Activated CD4-positive, CD25-positive, alpha-beta regulatory T cell (primary cell): ENCODE measurements at places on chromosomes 1 and 21.

- no peak for DNase-seq
Observed at GRCh38 chr1:242427519-242427918, 97.0 kb downstream of the PLD5 start.

- DNase-seq: no peak
Observed at GRCh38 chr1:92940541-92940940, 20.7 kb downstream of the DIPK1A start.

DNA sequence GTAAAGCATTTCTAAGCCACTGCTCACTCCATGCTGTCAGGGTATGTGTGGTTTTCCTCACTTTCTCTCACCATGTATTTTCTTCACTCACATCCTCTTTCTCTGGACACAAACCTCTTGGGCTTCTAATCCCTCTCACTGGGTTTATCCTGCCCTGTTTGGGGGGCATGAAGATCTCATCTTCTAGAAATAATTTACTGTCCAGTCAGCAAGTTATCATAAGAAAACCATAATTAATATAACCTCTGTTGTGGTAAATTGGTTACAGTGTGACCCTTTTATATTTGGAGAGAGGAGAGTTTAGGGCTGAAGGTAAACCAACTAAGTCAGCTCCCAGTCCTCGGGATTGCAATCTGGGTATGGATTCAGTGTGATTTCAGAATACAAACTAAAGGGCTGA lies 213.8 kb upstream of the PROX1 start:
- DNase-seq: no peak

GRCh38 chr1:58451560-58452191 lies 94.8 kb downstream of the OMA1 start:
- DNase-seq: no peak

- no peak for DNase-seq
Observed at GRCh38 chr1:21262293-21263051, 27.8 kb downstream of the ECE1 start.

- no peak for DNase-seq
Observed at GRCh38 chr1:179031855-179032513, 6.3 kb downstream of the FAM20B start.

GRCh38 chr1:150869683-150870082 lies 6.7 kb downstream of the ARNT start:
- DNase-seq: no peak

- DNase-seq: no peak
Observed at GRCh38 chr1:46211051-46211450, 7.9 kb downstream of the LURAP1 start.

GRCh38 chr1:30645807-30646206 lies 77.6 kb downstream of the MATN1 start:
- no peak for DNase-seq

- DNase-seq: no peak
Observed at GRCh38 chr1:206538901-206539640, 31.7 kb downstream of the RASSF5 start.

GRCh38 chr1:45863218-45863617 lies 59.8 kb downstream of the MAST2 start:
- no peak for DNase-seq

DNA sequence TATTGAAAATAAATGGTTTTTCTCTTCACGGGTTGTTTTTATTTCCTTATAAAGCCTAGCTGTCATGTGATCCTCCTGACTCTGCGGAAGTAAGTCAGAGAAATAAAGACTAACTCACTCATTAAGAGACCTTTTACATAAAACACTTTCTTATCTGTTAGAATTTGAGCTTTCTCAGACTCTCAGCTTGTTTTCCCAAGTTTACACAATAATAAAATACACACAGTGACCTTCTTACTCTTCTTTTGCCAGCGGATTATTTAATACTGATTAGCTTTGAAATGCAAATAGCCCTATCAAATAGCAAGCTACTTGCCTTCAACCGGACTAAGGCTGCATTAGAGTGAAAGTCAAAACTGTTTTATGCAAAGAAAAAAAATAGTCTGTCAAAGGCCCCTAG lies 45.5 kb upstream of the CXADR start:
- no peak for DNase-seq

DNA sequence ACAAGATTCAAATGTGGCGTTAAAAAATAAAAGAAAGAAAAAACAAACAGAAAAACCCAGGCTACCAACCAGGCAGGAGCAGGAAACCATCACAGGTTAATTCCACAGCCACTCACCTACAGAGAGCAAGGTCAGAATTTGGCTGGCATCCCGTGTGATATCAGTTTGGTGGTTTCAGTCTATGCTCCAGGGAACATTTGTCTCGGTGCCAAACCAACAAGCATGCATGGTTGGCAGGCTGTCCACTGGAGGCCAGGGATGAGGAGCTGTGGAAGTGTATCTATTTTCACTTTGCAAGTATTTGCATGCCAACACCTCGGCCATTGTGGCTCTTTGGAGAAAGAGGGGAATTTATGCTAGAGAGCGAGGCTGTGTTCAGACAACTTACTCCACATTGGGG lies 53.1 kb upstream of the PROX1 start:
- no peak for DNase-seq

DNA sequence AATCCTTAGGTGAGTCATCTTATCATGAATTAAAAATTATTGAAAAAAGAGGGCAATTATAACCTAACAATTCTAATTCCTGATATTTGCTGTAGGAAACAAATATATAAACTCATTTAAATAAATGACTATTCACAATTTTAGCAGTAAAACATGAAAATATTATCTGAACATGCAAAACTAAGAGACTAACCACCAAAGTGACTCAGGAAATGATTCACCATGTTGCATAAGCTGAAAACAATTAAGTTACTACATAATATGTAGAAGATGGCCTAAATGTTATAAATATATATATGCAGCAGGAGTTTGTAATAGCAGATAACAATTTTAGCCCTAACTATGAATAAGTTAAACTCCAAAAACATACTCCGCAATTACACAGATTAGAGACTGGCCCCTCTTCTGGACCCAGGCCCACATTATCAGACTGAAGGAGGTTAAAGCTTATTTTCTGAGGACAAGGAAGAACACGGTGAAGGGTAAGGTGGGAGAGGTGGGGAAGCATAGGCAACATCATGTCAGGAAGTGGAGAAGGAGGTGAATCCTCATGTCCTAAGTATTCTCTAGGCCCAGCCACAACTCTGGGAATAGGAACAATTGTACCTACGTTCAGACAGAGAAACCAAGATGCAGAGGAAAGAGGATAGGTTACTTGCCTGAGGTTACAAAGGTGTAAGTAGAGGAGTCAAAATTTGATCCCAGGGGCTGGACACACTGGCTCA lies 15.6 kb upstream of the AIM2 start:
- DNase-seq: no peak

DNA sequence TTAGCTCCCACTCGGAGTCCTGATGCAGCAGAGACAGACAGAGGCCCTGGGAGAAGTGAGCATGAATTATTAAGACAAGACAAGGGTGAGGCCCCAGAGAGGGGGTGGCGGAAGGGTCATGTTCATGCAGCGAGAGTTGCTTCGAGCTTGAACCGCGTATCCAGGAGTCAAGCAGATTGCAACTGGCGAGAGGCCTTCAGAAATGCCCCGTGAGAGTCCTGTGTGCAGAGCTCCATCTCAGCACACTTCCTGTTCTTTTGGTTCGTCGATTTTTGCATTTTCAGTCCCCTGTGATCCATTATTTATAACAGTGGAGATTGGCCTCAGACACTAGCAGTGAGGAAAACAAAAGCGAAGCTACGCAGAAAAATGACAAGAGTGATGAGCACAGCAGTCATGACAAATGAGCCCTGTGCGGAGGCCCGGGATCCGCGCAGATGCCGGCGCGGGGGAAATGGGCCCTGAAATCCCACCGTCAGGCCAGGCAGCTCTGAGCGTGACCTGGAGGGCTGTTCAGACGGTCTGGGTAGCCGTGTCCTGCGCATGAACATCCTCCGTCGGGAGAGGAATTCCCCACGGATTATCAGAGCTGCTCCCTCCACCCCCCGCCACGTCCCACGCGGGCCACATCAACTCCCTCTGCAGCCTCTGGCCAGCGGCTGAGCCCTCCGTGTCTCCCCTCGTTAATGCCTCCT lies 15.0 kb downstream of the PDE9A start:
- DNase-seq: no peak

DNA sequence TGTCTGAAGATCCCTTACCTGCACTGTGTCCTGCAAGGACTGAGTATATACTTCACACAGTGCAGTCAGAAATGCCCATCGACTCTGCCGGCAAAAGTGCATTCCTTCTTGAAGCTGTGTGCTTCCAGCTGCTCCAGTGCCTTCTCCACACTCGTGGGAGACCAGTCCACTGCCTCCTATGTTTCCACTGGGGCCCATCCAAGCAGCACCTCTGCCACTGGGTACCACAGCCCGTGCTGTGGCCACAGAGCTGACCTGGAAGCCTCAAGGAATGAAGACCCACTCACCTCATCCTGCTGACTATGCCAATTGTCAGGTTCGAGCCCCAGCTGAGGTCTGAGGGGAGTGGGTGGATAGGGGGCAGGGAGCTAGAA lies 108.1 kb downstream of the GDAP2 start:
- DNase-seq: no peak

- no peak for DNase-seq
Observed at GRCh38 chr21:34143685-34144182, 70.4 kb downstream of the MRPS6 start.

GRCh38 chr1:54709547-54710292 lies 5.9 kb upstream of the TTC4 start:
- DNase-seq: no peak

DNA sequence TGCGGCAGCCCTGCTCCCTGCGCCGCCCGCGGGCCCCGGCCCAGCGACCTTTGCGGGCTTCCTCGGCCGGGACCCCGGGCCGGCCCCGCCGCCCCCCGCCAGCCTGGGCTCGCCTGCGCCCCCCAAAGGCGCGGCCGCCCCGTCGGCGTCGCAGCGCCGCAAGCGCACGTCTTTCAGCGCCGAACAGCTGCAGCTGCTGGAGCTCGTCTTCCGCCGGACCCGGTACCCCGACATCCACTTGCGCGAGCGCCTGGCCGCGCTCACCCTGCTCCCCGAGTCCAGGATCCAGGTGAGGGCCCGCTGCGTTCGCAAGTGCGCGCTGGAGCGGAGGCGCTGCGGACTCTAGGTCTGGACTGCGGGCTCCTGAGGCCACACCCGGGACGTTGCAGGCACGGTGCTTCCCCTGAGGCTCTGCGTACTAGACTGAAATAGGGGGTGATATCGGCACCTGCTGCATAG lies 351 bp downstream of the MIXL1 start:
- no peak for DNase-seq

- DNase-seq: no peak
Observed at GRCh38 chr1:243542739-243543415, 287.0 kb downstream of the SDCCAG8 start.

GRCh38 chr1:46793126-46793525 lies 5.7 kb upstream of the CYP4B1 start:
- DNase-seq: no peak

DNA sequence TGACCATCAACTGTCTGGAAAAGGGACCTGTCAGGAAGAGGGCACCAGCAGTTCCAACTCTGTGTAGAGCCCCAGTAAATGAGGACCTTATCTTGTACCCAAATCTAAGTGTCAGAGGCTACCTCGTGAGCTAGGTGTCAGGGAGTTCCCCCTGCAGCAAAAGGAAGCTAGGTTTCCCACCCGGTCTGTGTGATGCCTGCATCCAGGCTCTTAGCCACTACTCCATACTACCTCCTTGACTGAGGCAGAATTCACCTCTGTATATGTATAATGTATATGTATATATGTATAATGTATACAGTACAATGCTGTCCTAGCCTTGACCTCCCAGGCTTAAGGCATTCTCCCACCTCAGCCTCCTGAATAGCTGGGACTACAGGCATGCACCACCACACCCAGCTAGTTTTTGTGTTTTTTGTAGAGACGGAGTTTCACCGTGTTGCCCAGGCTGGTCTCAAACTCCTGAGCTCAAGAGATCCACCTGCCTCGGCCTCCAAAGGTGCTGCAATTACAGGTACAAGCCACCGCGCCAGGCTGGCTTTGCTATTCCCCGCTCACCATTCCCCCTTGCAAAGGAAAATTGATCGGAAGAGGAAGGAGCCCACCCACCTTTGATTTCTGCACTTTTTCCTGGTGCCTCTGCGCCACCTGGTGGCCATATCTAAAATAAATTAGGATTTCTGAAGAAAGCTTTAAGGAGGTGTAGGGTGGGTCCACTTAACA lies 15.7 kb upstream of the LUZP1 start:
- DNase-seq: no peak

DNA sequence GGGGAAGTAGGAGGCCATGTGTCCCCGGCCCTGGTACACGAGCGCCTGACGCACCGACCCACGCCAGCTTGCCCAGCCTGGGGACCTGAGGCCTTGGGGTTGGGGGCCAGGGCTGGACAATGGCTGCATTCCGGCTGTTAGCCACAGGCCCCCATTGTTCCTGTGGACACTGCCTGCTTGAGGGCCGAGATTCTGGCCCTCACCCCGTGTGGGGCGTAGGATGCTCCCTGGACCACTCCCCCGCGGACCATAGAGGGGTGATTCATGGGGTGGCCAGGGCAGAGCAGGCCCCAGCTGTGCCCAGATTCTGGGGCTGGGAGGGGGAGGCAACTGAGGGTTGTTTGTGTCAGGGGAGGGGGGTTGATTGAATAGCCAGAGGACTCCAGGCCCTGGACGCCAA lies 11.7 kb downstream of the POU3F1 start:
- DNase-seq: no peak

GRCh38 chr1:74465193-74465681 lies 47.2 kb downstream of the LRRC53 start:
- DNase-seq: no peak

GRCh38 chr1:114135786-114136185 lies 17.9 kb downstream of the SYT6 start:
- DNase-seq: no peak

- DNase-seq: peak; percentile 65
Observed at GRCh38 chr1:210407207-210407886, 78.6 kb downstream of the HHAT start.
